ENCODE measurements at places on chromosomes 16 and 17.

GRCh38 chr17:879546-880442 lies 97.6 kb downstream of the MRM3 start:
- peak; percentile 70 for DNase-seq

DNA sequence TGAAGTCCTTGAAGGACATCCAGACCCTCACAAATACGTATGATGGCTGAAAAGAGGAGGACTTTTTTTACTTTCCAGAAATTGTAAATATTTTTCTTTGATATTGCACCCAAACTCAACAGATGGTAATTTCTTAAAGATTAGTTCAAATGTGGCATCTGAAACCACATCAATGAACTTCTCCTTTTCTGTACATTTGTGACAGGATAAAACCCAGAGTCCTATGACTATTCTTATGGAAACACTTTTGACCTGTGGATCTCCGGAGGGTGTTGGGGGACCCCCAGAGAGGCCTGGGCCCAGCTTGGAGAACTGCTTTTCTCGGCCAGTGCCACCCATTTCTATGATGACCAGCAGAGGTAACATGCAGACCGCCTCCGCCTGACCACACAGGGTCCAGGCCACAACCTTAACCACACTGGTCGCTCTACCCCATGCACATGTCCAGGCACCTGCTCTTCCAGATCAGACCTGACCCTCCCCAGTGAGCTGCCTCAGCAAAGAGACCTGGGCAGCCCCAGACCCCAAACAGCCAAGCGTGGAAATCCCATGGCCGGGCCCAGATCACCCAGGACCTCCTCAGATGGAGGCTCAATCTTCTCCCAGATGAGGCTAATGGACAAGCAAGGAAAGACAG lies 22.7 kb downstream of the RPH3AL start:
- DNase-seq = no peak

- DNase-seq = no peak
Observed at GRCh38 chr17:61947367-61948078, 19.7 kb upstream of the INTS2 start.

- peak; percentile 87 for DNase-seq
Observed at GRCh38 chr17:78130437-78131101, at the start of gene TMC8. Gene TMC8 (plus strand): TSS chr17:78130771. CDS start chr17:78131589, 818 bp downstream.

DNA sequence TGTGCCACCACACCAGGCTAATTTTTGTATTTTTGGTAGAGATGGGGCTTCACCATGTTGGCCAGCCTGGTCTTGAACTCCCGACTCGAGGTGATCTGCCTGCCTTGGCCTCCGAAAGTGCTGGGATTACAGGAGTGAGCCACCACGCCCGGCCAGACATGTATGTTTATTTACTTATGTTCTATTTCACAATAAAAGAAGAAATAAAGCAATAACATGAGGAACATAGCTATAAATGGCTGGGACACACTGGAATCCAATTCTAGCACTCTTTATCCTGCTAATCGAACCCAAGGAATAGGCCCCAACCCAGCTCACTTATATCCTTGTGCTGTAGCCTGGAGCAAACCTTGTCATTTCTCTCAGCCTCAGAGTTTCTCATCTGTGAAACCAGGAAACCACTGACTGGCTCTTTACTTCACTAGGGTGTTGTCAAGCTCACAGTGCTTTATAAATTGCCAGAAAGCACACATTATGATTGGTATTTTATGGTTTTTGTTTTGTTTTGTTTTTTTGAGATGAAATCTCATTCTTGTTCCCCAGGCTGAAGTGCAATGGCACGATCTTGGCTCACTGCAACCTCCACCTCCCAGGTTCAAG lies 4.3 kb upstream of the ODAD4 start:
- no peak for DNase-seq

DNA sequence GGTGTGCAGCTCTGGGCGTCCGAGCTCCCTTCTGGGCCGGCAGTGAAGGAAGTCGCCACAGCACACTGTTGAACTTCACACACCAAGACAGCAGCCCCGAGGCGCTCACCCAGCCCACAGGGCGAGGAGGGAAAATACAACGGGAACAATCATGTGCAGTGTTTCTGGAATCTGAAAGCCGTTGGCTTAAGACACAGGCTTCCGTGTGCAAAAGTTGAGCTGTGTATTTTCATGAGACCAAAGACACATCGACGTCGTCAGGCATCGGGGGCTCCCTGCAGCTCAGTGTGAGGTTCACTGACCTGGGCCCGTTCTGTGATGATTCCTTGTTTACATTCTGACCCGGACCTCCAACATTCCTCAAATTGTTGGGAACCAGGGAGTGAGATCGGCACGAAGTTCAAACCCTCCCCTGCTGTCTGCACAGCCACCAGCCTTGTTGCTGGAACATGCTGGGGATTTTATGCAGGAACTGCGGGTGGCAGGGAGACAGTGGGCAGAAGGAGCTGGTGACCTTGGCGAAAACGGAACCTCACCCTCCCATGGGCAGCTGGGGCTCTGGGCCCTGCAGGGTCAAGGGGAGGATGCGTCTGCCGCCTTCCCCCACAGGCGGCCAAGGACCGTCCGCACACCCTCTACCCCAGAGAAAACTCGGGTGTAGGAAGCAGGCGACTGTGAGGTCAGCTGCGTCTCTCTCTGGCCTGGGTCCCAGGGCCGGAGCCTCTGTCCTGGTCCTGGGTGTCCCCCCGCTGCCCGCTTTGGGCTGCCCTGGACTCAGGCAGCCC lies 72.2 kb downstream of the METRNL start:
- peak; percentile 33 for DNase-seq

GRCh38 chr17:9783050-9783449 lies 8.3 kb downstream of the DHRS7C start:
- no peak for DNase-seq

- DNase-seq = no peak
Observed at GRCh38 chr17:43949781-43950180, 4.0 kb downstream of the PYY start.

GRCh38 chr16:1416521-1416941 lies 2.0 kb upstream of the UNKL start:
- no peak for DNase-seq

DNA sequence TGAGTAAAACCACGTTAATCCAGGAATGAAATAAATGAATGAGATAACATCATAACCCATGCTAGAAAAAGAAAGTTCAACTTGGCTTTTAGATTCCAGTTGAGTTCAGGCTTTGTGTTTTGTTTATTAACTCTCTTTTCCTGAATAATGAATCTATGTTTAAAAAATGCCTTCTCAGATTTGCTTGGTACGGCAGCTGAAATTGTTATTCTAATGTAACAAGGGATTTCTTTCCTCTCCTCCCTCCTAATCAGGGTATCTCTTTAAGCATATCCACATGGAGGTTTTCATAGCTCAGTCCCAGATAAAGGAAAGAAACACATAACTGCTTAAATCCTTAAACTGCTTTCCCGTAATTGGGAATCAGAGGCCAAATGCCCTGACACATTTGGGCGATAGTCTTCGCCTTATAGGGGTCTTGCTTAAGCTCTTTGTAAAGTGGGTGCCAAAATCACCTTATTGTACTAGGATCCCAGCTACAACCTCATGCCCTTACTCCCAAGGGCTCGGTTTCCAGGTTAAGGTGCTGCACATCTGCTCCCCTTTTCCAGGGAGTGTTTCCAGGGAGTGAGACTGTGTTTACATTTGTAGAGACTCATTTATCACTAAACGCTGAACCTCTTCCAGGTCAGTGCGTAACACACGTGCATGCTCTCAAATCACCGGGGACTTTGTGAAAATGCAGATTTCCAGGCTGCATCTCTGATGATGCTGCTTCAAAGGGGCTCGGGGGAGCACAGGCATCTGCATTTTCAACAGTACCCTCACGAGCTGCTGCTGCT lies 142.8 kb upstream of the FOXF1 start:
- DNase-seq = no peak

GRCh38 chr16:46899443-46900143 lies 15.4 kb downstream of the GPT2 start:
- no peak for DNase-seq

GRCh38 chr16:83851473-83851872 lies 43.7 kb downstream of the HSBP1 start:
- peak; percentile 24 for DNase-seq
